ENCODE measurements at places on chromosomes 2 and 18.

- DNase-seq = no peak
Measured at GRCh38 chr2:101677658-101678057, 19.8 kb upstream of the MAP4K4 start.

DNA sequence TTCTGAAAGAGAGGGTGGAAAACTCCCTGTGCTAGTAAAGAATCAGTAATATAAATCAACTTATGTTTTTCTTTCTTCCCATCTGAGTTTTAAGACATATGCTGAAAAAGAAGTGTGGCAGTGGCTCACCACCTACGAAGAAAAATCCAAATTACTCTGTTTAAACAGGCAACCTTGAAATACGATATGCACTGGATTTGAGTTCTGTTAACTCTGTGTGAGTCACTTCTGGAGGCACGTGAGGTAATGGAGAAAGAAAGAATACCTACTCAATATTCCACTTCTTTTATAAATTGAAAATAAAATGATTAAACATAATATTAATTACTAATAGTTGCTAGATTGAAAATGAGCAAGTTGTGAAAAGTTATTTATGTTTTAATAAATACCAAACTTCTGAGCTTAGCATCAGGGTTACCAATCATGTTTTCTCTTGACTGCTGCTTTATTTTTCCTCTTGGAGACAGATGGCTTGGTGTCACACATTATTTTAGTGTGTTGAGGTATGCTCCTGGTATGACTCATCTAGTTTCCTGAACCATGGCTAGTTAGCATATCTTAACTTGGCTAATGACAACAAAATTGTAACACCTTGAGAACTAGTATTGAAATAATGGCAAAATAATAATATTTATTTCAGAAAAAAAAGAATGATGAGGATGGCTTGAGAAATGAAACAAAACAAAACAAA is 1705.5 kb upstream of the PIK3C3 start:
- DNase-seq = no peak

GRCh38 chr2:195307751-195308150 is 349.3 kb upstream of the SLC39A10 start:
- no peak for DNase-seq

- no peak for DNase-seq
Measured at GRCh38 chr2:204353823-204354222, 191.5 kb upstream of the PARD3B start.

DNA sequence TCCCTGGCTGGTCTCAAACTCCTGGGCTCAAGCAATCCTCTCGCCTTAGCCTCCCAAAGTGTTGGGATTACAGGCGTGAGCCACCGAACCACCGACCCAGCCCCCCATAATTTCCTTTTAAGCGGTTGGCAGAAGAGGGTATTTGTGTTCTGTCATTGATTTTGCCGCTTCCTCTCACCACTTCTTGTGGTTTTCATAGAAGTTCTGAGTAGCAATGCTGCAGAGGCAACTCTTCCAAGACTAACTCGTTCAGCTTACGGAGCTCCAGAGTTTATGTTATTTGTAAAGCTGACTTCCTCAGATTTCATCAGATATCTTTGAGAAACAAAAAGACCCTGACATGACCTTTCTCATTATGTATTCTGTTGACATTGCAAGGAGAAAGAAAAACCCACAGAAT is 261.4 kb upstream of the KCNJ3 start:
- no peak for DNase-seq

GRCh38 chr18:11324956-11325882 is 175.8 kb upstream of the PIEZO2 start:
- no peak for DNase-seq

DNA sequence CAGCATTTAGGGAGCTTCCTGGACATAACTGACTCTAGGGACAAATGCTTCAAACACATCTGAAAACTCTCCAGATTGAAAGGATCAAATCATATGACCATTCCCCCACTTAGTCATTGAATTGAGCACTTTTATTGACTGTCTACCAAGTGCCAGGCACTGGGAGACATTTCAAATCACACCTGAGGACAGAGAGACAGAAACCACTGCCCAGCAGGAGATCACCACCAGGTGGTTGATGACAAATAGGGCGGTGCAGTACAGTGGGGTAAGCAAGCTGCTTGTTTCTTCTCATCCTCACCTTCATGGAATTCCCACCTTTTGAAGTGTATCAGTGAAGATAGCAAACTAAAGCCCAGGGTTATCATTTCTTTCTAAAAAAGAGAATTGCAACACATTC is 19.0 kb upstream of the CXCR4 start:
- DNase-seq = peak; percentile 92

- no peak for DNase-seq
Measured at GRCh38 chr2:113167115-113167932, 6.4 kb upstream of the PSD4 start.

GRCh38 chr18:40866968-40867367 is 1088.1 kb upstream of the PIK3C3 start:
- DNase-seq = no peak

- DNase-seq = no peak
Measured at GRCh38 chr2:6800553-6800952, 65.2 kb downstream of the CMPK2 start.

DNA sequence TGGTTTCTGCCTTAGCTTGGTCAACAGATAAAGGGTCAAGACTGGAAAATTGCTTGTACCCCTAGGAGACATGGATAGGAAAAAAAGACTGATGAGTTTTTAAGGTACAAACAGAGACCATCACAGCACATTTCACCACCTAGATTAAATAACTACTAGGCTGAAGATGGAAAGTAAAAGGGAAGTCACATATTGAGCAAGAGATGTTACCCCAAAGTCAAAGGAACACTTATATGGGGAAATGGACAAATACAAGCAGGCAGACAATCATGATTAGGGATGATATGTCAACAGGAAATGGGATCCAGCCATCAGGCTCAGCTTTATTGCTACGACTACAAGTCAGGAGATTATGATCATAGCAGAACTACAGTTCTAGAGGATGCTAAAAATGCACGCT is 1643.1 kb upstream of the CELF4 start:
- no peak for DNase-seq

- no peak for DNase-seq
Measured at GRCh38 chr18:60560071-60560470, 187.5 kb upstream of the MC4R start.

GRCh38 chr18:36420826-36421225 is 123.3 kb downstream of the FHOD3 start:
- no peak for DNase-seq

- no peak for DNase-seq
Measured at GRCh38 chr2:54720563-54720962, 2.9 kb upstream of the EML6 start.

GRCh38 chr18:43115076-43115921 is at the start of gene RIT2:
Gene RIT2 (minus strand): TSS chr18:43115685.
- no peak for DNase-seq

DNA sequence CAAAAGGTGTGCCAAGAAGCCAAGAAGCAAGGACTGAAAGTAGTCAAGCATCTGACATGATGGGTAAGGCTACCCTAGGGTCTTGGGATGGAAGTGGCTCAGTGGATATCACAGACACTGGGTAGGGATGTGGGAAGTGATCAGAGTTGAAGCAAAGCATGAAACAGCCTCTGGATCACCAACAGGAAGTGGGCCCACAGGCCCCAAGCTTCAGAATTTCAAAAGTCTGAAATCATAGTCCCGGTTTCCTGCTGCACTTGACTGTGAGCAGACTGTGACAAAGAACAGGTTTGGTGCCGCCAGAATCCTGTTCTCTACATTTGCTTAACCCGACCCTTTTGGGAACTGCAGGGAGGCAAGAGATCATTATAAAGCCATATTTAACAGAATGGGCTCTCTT is 57.4 kb downstream of the SP100 start:
- DNase-seq = no peak

DNA sequence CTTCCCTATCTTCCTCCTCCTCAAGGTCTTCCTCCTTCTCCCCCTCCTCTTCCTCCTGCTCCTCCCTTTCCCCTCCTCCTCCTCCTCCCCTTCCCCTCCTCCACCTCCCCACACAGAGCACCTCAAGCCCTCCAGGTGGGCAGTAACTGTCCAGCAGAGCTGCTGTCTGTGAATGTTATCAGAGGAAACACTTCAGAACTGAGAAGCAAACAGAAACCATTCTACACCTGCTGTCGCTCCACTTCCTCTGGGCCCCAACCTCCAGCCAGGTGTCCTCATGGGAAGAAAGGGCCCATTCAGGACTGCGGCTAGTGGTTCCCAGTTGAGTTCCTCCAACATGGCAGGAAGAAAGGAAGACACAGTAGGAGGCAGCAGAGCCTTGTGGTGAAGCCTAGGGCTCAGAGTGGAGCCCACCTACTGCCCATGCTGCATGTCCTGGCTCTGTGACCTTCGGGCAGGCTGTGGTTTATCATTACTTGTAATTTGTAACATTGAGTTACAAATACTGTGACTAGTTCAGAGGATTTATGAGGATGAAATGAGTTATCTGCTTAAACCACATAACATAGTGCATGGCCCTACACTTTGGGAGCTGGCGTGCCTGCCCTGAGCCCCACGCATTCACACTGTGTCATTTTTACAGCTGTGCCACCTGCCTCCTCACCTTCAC is 165.9 kb upstream of the ID2 start:
- DNase-seq = peak; percentile 75

DNA sequence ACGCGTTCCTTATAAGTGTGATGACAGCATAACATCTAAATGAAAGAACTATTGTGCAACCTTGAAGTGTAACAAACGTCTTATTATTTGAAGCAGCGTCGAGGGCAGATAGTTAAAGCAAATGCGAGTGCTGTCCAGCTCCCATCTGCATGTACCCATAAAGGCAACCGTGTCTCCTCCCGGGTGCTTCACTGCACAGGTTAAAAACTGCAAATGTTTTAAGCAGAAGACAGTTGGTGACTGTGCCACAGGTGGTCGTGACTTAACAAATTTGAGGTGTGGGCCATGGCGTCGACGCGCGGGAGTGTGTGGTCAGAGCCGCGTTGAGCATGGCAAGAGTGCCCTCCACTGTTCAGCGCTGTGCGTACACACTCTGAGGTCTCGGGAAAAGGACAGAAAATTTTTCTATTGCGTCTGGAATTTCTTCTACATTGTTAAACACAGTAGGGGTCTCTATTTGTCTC is 6.4 kb downstream of the SALL3 start:
- DNase-seq = peak; percentile 70

DNA sequence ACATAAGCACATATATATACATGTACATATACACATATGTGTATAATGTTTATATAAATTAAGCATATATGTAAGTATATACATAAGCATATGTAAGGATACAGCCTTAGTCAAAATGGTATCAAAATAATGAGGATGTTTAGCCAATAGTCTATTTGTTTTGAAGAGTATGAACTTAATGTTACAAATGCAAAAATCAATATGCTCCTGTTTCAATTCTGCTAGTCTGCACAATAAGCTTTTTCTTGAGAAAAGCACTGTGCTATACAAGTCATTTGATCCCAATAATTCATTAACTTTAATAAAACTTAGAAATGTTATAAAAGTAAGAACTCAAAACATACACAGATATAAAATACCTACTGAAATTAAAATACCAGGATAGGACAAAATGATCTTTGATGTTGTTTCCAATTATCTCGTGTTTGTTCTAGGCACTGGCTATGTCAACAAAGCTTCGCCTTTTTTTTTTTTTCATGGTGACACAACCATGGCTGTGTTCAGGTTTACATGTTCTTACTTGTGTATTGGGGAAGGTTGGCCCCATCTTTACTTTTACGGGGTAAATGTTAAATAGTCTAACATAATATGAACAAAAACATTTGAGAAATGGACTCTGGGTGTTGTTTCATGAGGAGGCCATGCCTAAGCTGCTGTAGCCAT is 271.1 kb upstream of the CDH19 start:
- no peak for DNase-seq

- DNase-seq = no peak
Measured at GRCh38 chr2:66531155-66531554, 96.2 kb downstream of the MEIS1 start.

DNA sequence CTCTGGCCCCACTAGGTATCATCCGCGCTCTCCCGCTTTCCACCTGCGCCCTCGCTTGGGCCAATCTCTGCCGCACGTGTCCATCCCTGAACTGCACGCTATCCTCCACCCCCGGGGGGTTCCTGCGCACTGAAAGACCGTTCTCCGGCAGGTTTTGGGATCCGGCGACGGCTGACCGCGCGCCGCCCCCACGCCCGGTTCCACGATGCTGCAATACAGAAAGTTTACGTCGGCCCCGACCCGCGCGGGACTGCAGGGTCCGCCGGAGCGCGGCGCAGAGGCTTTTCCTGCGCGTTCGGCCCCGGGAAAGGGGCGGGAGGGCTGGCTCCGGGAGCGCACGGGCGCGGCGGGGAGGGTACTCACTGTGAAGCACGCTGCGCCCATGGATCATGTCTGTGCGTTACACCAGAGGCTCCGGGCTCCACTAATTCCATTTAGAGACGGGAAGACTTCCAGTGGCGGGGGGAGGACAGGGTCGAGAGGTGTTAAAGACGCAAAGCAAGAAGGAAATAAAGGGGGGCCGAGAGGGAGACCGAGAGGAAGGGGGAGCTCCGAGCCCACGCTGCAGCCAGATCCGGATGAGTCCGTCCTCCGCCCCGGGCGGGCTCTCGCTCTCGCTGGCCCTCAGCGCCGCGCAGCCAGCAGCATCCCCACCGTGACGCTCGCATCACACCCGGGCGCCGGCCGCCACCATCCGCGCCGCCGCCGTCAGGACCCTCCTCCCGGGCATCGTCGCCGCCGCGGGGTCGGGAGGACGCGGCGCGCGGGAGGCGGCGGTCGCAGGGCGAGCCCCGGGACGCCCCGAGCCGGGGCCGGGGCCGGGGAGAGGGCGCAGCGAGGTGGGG is 664 bp downstream of the NETO1 start:
- DNase-seq = peak; percentile 67

GRCh38 chr2:77155511-77155910 is 366.7 kb downstream of the LRRTM4 start:
- DNase-seq = no peak

- no peak for DNase-seq
Measured at GRCh38 chr2:84801811-84802210, 79.1 kb downstream of the TRABD2A start.

DNA sequence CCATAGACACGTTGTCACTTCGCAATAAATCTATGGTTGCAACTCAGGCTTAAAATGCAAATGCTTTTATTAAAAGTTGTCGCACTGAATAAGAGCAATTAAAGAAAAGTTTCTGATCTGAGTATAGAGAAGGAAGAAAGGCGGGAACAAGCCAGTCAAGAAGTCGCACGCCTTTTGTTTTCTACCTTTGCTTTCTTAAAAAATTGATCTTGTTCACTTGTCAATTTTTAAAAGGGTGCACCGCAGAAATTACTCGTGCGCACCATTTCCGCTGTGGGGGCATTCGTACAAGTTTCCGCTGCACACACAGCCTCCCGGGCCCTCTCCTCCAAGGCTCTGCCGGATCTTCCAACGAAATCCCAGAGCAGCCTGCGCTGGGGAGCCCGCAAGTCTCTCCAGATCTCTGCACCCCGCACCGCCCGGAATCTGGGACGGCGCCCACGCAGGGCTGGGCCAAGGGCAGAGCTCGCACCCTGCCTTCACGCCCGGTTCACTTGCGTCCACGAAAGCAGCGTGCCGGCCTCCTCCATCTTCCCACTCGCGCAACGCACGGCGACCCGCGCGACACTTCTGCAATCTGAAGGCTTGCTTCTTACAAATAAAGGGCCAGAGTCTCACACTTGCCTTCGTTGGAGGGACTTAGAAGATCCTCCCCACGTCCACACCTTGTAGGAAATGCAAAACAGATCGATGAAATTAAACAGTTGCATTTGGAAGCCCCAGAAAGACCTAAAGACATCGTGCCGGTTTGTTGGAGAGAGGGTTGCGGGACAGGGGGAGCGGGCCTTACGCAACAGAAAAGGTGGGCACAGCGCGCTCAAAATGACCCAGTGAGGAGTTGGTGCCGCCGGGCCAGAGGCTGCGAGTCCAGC is 2.6 kb upstream of the SALL3 start:
- DNase-seq = no peak

- no peak for DNase-seq
Measured at GRCh38 chr18:80245781-80246444, 1.4 kb downstream of the PARD6G start.
